ENCODE measurements at places on chromosomes 5 and 9.

GRCh38 chr5:151700296-151700695 is 13.6 kb upstream of the SPARC start:
- H3K36me3 ChIP-seq = no peaks in the 10 kb centered on the region
- H3K4me1 ChIP-seq = peaks cover 63% of the 10 kb centered on the region
- no peak for DNase-seq

- no peaks in the 10 kb centered on the region for H3K36me3 ChIP-seq
- H3K27ac ChIP-seq = no peak overlapping the region
- peaks cover 1% of the 10 kb centered on the region for H3K27me3 ChIP-seq
Observed at GRCh38 chr5:54227109-54227508, 83.3 kb downstream of the ARL15 start.

GRCh38 chr5:73994963-73995362 is 369.0 kb downstream of the ARHGEF28 start:
- no peak overlapping the region for H3K4me3 ChIP-seq
- H3K27ac ChIP-seq = no peak overlapping the region
- peaks cover 6% of the 10 kb centered on the region for H3K36me3 ChIP-seq
- no peaks in the 10 kb centered on the region for H3K27me3 ChIP-seq

GRCh38 chr9:76433836-76434235 is 25.1 kb upstream of the GCNT1 start:
- H3K4me3 ChIP-seq = no peak overlapping the region
- DNase-seq = no peak

- peaks cover 2% of the 10 kb centered on the region for H3K27me3 ChIP-seq
- no peak overlapping the region for H3K27ac ChIP-seq
- DNase-seq = no peak
Observed at GRCh38 chr9:131031642-131032005, 22.6 kb downstream of the LAMC3 start.

GRCh38 chr5:86689103-86689729 is 71.5 kb downstream of the COX7C start:
- DNase-seq = no peak
- no peak overlapping the region for H3K27ac ChIP-seq
- peaks cover 2% of the 10 kb centered on the region for H3K4me1 ChIP-seq
- H3K27me3 ChIP-seq = no peaks in the 10 kb centered on the region
- no peak overlapping the region for H3K4me3 ChIP-seq
- no peaks in the 10 kb centered on the region for H3K36me3 ChIP-seq

DNA sequence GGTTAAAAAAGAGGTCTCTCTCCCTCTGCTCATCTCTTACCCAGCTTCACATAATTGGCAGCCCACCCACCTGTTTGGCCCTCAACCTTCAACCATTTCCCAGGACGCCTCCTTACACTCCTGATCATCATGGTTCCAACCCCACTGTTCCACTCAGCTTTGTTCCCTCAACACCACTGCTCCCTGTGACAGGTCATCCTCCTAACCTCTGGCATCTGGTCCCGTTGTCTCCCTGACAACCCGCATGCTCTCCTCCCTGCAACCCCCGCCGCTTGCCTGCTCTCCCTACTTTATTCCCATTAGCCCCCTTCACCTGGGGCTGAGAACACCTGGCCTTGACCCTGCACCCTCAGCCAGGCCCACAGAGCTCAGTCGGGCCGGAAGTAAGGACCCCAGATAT is 12.9 kb downstream of the PCDHGC5 start:
- no peak for DNase-seq
- H3K27me3 ChIP-seq = no peaks in the 10 kb centered on the region
- peaks cover 5% of the 10 kb centered on the region for H3K4me1 ChIP-seq
- peaks cover 16% of the 10 kb centered on the region for H3K36me3 ChIP-seq
- H3K27ac ChIP-seq = no peak overlapping the region
- H3K4me3 ChIP-seq = no peak overlapping the region

DNA sequence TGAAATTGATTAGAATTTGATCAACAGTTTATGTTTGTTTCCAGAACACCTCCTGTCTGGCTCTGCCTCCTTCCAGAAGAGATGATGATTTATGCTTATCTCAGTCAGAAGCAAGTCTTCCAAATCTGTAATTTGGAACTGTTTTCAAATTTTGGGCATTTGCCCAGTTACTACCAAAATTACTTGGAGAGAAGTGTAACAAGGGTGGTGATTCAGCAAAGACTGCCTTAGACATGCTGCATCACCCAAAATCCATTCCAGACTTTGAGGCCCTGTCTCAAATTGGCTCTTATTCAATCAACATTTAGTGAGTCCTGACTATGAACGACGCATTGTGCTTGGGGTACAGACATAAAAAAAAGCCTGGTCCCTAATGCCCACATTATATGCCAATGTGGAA is 89.4 kb downstream of the SH3TC2 start:
- no peak overlapping the region for H3K27ac ChIP-seq
- no peak overlapping the region for H3K4me3 ChIP-seq
- no peaks in the 10 kb centered on the region for H3K36me3 ChIP-seq
- peaks cover 2% of the 10 kb centered on the region for H3K27me3 ChIP-seq
- no peak for DNase-seq

- no peak overlapping the region for H3K4me3 ChIP-seq
- H3K4me1 ChIP-seq = peaks cover 19% of the 10 kb centered on the region
- no peak for DNase-seq
- H3K27me3 ChIP-seq = no peaks in the 10 kb centered on the region
- H3K27ac ChIP-seq = no peak overlapping the region
Observed at GRCh38 chr5:90875456-90875855, 316.9 kb downstream of the ADGRV1 start.

GRCh38 chr5:150136305-150137167 is 19.1 kb downstream of the PDGFRB start:
- H3K4me3 ChIP-seq = no peak overlapping the region
- no peaks in the 10 kb centered on the region for H3K27me3 ChIP-seq
- no peak for DNase-seq
- peaks cover 3% of the 10 kb centered on the region for H3K36me3 ChIP-seq
- peak overlapping the region; percentile 84 for H3K27ac ChIP-seq

DNA sequence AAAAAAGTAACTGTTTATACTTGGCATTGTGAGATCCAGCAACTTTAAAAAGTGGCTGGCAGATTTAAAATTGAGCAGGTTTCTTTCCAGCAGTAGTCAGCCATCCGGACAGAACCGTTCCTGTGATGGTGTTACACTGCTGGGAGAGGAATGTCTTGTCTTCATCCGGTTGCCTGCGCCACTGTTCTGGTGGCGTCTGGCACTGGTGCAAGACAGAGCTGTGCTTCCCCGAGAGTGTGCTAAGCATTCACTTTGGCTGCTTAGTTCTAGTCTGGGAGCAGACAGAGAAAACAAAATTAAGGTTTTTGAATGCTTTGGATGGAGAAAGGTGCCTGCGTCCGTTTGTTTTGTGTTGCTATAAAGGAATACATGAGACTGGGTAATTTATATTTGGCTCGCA is 35.5 kb upstream of the CREBRF start:
- H3K36me3 ChIP-seq = peaks cover 36% of the 10 kb centered on the region
- H3K4me1 ChIP-seq = peaks cover 10% of the 10 kb centered on the region
- DNase-seq = no peak
- no peaks in the 10 kb centered on the region for H3K27me3 ChIP-seq

- H3K27me3 ChIP-seq = no peaks in the 10 kb centered on the region
- H3K27ac ChIP-seq = peak overlapping the region; percentile 8
- H3K4me3 ChIP-seq = no peak overlapping the region
- H3K36me3 ChIP-seq = no peaks in the 10 kb centered on the region
- DNase-seq = no peak
Observed at GRCh38 chr9:20472342-20473045, 149.8 kb downstream of the MLLT3 start.

DNA sequence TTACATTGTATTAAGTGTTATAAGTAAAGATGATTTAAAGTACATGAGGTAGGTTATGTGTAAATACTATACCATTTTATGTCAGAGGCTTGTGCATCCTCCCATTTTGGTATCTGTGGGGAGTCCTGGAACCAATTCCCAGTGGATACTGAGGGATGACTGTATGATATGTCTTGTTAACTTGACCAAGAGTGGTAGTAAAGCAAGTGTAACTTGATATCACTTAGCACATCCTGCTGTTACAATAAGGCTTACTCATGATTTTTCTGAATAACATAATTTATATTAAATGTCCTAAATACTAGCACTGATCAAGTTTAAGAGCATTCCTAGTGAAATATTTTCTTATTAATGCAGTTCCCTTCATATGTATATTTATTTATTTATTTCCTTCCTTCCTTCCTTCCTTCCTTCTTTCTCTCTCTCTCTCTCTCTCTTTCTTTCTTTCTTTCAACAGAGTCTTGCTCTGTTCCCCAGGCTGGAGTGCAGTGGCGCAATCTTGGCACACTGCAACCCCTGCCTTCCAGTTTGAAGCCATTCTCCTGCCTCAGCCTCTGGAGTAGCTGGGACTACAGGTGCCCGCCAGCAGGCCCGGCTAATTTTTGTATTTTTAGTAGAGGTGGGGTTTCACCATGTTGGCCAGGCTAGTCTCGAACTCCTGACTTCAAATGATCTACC is 7.5 kb downstream of the NDFIP1 start:
- H3K4me3 ChIP-seq = no peak overlapping the region
- H3K27ac ChIP-seq = no peak overlapping the region

- no peak overlapping the region for H3K4me3 ChIP-seq
- H3K4me1 ChIP-seq = peaks cover 51% of the 10 kb centered on the region
- no peak for DNase-seq
- peak overlapping the region; percentile 97 for H3K27ac ChIP-seq
Observed at GRCh38 chr9:87179553-87180340, 232.4 kb upstream of the GAS1 start.

- no peak overlapping the region for H3K4me3 ChIP-seq
- H3K27me3 ChIP-seq = peaks cover 13% of the 10 kb centered on the region
- no peaks in the 10 kb centered on the region for H3K36me3 ChIP-seq
- DNase-seq = no peak
Observed at GRCh38 chr5:148996270-148996669, 66.6 kb downstream of the SH3TC2 start.

DNA sequence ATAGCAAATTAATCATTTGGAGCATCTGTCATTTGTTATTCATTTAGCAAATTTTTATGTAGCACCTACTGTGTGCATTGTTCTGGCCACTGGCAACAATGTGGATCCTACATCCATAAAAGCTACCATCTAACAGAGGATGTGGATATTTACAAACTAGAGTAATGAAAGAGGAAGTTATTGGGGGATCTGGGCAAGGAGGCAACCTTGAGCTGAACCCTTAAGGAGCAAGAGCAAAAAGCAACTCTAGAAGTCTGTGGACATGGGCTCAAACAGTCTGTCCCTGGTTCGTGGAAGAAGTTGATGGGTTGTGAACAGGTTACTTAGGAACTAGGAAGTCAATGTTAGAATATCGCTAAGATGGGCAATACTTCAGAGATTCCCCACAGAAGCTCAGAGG is 259.9 kb downstream of the SYK start:
- peaks cover 10% of the 10 kb centered on the region for H3K4me1 ChIP-seq
- H3K4me3 ChIP-seq = no peak overlapping the region
- H3K27me3 ChIP-seq = peaks cover 4% of the 10 kb centered on the region
- DNase-seq = no peak

DNA sequence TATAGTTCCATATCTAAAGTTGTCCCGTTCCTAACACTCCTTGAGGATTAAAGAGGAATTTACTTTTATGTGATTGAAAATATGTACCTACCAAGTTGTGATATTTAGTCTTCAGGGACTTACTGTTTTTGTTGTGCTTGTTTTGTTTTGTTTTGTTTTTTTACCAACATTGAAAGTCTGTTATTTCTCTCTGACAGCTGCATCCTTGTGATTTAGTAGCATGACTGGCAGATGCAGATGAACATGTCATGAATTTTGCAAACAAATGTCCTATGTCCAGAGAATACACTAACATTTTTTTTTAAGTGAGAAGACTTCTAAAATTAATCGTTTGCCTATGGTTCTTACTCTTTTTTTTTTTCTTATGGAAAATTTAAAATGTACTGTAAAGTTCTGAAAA is 85.4 kb downstream of the MAN2A1 start:
- no peak overlapping the region for H3K4me3 ChIP-seq
- H3K4me1 ChIP-seq = peaks cover 2% of the 10 kb centered on the region
- no peak for DNase-seq
- no peaks in the 10 kb centered on the region for H3K27me3 ChIP-seq
- H3K36me3 ChIP-seq = peaks cover 8% of the 10 kb centered on the region

DNA sequence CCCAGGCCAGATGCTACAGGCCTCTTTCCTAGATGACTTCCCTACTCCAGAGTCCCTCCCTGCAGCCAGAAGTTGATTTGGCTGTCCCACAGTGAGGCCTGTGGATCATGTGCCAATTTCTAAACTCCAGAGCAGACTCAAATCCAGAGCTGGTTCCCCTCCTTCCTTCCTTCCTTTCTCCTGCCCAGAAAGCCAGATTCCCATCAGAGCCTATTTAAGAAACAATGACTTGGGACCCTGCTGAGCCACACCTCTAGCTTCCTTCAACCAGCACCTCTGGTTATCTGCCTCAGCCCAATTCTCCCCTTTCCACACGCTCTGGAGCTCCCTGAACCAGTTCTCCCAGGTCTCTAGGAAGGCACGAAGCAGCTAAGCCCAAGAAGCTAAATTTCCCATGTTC is 7.2 kb downstream of the FAM219A start:
- DNase-seq = no peak
- H3K27me3 ChIP-seq = no peaks in the 10 kb centered on the region
- no peak overlapping the region for H3K4me3 ChIP-seq
- H3K36me3 ChIP-seq = no peaks in the 10 kb centered on the region
- no peaks in the 10 kb centered on the region for H3K4me1 ChIP-seq

DNA sequence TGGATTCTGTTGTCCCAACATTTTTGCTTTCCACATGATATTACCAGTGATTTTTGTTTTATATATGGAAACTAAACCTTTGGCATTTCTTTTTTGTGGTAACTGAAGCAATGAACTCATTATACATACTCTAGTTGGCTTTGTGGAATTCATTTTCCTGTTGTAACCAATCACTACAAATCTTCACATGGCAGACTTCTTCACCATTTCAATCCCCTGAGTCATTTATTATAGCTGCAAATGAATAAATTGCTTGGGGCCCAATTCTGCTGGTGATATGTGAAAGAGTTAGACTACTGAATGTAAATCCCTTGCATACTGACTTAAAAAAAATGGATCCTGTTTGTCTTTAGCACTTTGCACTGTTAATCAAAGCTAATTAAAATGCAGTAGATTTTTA is 1709.6 kb upstream of the WWC1 start:
- no peak for DNase-seq
- H3K27ac ChIP-seq = no peak overlapping the region
- no peak overlapping the region for H3K4me3 ChIP-seq
- no peaks in the 10 kb centered on the region for H3K36me3 ChIP-seq

DNA sequence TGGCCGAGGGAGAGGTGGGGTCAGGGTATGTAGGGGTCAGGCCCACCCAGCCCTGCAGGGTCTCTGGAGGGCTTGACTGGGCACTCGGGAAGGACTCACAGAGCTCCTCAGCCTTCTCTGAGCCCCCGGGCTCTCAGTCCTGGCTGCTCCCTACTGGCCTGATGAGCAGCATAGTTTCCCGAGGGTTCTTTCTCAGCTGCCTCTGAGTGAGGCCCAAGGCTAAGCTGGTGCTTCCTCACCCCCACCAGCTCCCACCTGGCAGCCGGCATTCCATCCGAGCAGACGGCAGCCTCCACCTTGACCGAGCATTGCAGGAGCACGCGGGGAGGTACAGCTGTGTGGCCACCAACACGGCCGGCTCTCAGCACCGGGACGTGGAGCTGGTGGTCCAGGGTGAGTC is 56.0 kb downstream of the HMCN2 start:
- DNase-seq = no peak
- H3K36me3 ChIP-seq = no peaks in the 10 kb centered on the region
- H3K4me1 ChIP-seq = peaks cover 13% of the 10 kb centered on the region
- peaks cover 25% of the 10 kb centered on the region for H3K27me3 ChIP-seq
- no peak overlapping the region for H3K27ac ChIP-seq
- H3K4me3 ChIP-seq = no peak overlapping the region

Measured in mesothelial cell of epicardium (in vitro differentiated cells).